HCEC 1CT (cell line): ENCODE measurements at places on chromosomes 11 and 22.
A peak's percentile ranks its signal among the peaks of the same experiment; 100 is the strongest.

DNA sequence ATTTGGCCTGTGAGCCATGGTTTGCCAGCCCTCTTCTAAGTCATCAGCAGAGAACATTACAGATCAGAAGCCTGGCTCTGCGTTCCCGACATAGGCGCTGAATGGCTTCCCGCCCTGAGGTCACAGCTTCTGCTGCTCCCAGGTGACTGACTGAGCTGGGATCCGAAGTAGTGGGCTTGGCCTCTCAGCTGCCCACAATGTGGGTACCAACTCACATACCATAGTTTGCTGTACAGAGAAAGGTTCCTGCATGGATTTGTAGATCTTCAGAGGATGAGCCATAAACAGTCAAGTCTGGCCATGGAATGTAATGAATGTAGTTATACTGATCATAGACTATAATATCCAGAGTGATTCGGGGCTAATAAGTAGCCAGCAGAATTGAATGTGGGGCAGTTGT is 42.6 kb downstream of the TEAD1 start:
- no peak for DNase-seq

DNA sequence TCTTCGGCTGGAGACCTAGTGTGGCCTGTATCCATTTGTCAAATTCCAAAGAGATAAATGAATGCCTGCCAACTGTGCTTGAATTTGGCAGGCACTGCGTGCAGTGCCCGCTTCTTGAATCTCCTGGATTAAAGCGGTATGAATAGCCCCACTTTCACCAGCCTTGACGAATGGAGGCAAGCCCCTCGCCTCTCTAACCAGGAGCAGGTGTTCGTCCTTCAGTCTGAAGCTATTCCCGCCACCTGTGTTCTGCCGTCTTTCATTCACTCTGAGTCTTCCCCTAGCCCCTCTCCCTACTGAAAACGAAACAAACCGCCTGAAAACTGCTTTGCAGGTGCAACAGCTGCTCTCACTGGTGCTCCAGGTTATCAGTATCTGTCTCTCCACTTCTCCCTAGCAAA is 11.2 kb downstream of the NLRP14 start:
- DNase-seq: no peak

GRCh38 chr11:2097998-2098690 is 41.0 kb downstream of the IGF2 start:
- no peak for DNase-seq

DNA sequence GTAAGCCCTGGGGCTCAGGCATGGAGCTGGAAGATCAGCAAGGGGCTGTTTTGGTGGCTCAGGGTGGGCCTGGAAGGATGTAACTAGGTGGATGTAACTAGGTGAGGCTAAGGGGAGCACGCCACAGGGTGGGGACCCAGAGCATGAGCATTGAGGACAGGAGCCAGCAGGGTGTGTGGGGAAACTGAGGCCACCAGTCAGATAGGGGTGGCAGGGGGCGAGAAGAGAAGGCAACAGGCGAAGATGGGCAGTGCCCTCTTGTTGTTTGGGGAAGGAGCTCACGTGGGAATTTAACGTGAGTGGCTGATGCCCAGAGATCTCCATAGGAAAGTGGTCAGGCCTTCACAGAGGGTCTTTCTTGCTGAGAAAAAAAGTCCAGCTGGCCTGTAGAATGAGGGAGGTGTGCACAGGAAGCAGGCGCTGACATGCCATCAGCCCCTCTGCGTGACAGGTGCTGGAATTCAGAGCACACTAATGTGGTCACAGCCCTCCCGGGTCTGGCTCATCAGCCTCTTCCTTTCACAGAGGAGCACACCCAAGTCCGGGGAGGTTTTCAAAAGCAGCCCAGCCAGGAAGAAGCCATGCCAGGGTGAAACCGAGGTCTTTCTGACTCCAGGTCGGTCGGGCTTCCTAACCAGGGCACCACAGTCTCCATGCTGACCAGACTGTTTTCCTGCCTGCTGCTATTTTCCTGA is 54.6 kb upstream of the PAX6 start:
- no peak for DNase-seq

GRCh38 chr11:692824-693414 is 2.1 kb downstream of the DEAF1 start:
- no peak for DNase-seq

- DNase-seq: no peak
Measured at GRCh38 chr22:16953206-16954059, 54.6 kb downstream of the GAB4 start.

DNA sequence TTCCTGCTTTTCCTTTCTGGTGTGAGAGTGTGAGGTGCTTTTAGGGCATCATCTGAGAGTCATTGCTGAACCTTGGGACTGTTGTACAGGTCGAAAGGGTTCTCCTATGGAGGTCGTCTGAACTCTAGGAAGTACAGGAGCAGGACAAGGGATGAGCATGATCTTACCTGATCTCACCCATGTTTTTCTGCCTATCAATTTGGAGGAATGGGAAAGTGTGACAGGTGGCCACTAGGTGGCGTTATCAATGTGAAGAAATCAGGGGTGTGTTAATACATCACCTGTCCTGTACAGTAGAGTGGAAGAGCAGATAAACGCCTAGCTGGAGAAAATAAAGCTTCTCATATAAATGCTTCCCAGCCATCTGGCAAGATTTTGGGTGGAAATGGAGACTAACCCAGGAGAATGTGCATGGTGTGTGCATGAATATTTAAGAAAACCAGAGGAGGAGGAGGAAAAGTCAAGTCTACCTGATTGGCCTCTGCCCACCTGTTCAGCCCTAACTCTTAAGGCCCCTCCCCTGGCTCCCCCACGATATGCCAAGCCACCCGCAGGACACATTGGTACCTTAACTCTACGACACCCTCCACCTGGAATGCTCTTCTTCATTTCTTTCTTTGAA is 72.0 kb upstream of the NARS2 start:
- DNase-seq: peak; percentile 9

DNA sequence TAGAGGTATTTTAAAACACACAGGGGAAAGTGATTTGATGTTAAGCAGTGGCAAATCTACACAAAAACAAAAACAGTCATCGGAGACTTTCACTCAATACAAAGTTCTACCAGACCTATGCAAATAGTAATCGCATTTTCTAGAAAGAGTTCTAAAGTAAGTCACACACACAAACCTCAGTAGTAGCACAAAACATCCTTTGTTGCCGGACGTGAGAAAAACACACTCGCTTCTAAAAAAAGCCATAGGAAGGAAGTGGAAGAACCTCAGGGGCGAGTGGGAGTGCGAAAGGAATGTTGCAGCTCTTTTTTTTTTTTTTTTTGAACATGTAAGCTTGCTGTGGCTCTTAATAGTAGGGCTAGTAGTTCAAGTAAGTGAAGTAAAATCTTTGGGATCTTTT is 88.9 kb downstream of the MAML2 start:
- DNase-seq: no peak

DNA sequence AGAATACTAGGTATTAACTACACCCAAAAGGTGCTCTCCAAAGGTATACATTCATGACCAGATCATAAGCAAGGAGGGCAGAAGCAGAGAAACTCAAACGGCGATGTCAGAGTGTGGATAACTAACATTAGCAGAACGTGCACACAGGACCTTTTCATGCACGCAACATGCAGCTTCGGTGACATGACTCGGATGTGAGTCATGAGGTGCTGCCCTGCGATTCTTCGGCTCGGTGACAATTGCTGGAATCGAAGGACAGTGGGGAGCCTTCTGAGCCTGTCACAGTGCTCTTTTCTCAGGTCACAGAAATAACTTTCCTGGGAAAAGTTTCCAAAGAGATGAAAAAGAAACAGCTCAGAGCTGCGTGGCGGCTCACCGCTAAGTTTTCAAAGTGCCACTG is 418.5 kb upstream of the SYN3 start:
- DNase-seq: no peak

- no peak for DNase-seq
Measured at GRCh38 chr22:20721409-20722218, 52.3 kb upstream of the SERPIND1 start.
